ENCODE measurements at places on chromosomes 4 and X.

- no peak for DNase-seq
Observed at GRCh38 chrX:31266203-31267076, 194.6 kb upstream of the FTHL17 start.

GRCh38 chr4:55768291-55768690 is 51.3 kb upstream of the EXOC1L start:
- DNase-seq = no peak

GRCh38 chr4:83281307-83281706 is 3.3 kb downstream of the COQ2 start:
- DNase-seq = peak; percentile 12

DNA sequence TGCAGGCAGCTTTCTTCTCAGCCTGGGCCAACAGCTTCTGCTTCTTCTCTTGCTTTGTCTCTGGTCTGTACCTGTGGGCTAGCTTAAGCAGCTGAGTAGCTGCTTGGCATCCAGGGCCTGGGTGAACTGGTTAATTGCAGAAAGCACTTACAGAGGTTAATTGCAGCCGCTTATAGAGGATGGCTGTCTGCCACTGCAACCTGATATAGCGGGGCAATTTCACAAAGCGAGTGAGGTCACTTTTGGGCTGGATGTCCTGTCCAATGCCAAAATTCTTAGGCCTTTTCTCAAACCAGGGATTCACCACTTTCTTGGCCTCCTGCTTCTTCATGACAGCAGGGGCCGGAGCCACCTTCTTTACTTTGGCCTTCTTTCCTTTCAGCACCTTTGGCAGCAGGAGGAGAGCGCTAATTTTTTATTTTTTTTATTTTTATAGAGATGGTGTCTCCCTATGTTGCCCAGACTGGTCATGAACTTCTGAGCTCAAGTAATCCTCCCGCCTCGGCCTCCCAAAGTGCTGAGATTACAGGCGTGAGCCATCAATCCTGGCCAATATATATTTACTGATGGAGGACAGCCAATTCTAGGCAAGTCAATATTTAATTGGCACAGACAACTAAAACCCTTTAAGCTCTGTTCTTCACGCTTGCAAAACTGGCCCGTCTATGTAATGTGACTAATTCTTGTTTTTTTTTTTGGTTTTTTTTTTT is 61.0 kb downstream of the ENOPH1 start:
- no peak for DNase-seq

DNA sequence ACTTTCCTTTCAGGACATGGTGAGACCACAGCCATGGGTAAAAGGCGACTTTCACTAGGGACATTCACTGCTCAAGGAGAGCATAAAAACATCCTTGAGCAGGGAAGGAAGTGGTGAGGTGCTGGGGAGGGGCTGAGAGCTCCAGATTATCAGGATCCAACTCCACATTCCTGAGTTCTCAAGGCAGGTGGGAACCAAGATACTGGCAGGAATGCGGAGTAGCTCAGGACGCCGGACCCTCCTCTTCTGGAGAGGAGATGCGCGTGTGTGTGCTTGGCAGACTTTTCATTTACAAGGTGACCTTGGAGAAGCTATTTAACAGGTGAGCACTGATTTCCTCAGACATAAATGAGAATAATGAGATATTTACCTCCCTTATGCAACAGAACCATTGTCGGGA is 41.3 kb upstream of the TXK start:
- no peak for DNase-seq

GRCh38 chrX:18887825-18888212 is 96.1 kb downstream of the PHKA2 start:
- no peak for DNase-seq

- DNase-seq = no peak
Observed at GRCh38 chr4:81039351-81039972, 9.0 kb downstream of the BMP3 start.

DNA sequence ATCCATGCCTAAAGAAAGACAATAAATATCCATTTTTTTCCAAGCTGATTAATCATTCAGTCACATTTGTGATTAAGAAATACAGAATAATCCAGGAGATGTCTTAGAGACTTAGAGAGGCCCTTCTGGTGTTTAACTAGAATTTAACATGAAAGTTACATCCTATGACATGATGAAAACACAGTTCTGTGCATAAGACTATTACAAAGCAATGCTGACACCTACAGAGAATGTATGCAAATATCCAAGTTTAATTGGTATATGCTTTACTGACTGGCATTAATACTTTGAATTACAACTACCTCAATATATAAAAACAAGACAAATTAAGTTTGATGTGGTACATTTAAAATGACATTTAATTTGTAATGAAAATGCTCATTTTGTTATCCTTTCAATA is 17.8 kb upstream of the TLL1 start:
- no peak for DNase-seq

DNA sequence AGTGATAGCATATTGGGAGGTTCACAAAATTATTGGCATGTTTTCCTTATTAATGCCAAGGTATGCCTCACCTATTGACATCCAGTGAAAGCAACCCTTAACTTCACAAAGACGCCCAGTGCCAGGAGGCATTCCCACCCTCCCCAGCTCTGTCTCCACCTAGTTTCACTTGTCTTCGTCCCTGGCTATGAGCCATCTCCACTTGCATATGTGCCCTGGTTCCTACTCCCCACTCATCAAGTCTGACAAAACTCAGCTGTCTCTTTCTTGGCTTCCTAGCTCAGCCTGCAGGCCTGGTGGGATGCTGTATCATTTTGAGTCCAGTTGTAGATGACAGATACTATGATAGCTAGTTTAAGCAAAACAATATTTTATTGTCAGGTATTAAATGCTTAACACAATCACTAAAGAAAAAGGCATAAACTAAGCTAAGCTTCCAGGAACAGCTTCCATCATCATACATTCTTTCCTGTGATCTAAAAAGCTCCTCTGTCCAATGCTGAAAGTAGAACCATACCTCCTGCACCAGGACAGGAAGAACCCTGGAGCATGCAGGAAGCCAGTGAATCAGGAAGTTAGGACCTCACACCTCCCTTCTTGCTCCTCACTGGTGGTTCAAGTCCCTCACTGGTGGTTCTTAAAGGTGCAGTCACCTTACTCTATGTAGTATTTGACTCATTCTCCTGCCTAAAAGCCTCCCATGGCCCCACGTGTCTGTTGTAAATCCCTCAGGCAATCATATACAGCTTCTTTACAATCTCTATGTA is 410.3 kb upstream of the RASGEF1B start:
- DNase-seq = no peak

GRCh38 chr4:141788169-141788915 is 152.0 kb downstream of the IL15 start:
- DNase-seq = no peak

DNA sequence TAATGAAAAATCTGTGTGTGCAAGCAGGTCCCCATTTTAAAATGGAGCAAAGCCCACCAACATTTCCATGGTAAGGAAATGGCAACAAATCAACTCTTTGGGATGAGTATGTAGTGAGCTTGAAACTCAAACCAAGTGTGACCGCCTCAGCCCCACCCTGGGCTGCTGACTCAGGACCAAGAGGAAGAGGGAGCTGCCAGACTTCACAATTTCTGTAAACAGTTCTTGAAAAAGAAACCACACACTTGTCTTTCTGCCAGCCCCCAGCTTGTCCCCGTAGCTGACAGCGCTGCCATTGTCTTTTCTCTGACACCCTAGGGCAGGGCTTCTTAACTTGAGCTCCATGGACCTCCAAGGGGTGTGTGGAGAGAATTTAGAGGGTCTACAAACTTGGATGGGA is 10.3 kb downstream of the RTL5 start:
- peak; percentile 64 for DNase-seq

GRCh38 chr4:4580494-4580893 is 38.6 kb upstream of the STX18 start:
- DNase-seq = no peak

DNA sequence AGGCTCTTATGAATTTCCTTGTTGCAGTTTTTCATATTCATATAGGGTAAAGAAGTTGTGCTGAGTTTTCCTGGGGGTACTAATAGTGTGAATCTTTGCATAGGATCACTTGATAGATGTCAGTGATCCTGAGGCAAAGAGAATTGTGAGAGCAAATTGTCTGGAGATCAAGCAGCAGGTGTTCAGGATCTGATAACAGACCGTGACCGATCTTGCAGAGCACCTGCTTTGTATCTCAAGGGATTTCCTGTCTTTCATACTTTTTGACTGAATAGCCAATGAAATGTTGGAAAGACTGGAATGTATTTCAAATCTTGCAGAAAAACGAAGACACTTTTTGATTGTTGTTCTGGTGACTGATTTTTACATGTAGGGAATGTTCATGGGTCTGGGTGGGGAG is 914.5 kb downstream of the STIM2 start:
- DNase-seq = no peak

- no peak for DNase-seq
Observed at GRCh38 chrX:31392513-31392912, 320.7 kb upstream of the FTHL17 start.

GRCh38 chr4:10438924-10439323 is 18.3 kb downstream of the ZNF518B start:
- no peak for DNase-seq

DNA sequence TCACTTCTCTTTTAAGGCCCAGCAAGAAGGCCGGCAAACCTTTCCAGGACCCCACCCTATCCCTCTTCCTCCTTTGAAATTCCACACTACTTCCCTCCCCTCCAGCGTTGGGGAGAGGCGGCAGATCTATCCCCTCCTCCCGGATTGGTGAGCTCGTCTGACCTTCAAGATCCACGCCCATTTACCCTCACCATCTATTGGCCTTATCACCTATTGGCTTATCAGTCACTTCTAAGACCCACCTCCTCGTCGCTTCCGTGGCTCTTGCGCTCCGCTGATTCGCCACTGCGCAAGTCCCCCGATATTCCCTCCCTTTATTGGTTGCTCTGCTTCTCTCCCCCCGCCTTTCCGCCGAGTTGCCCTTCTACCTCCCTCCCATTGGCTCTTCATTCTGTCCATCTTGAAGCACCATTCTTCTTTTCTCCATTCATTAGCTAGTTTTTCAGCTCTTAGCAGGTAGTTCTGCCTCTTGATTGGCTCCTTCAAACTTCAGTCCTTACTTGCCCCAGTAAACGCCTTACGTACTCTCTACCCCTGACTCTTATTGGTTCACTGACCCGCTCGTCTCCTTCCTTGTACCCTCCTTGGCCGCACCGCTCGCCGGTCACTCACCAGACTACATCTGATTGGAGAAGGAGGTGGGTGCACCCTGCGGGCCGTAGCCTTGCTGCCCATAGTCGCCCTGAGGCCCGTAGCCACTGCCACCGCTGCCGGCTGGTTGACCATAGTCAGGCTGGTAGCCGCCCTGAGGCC is 4.8 kb upstream of the PRICKLE3 start:
- peak; percentile 93 for DNase-seq

DNA sequence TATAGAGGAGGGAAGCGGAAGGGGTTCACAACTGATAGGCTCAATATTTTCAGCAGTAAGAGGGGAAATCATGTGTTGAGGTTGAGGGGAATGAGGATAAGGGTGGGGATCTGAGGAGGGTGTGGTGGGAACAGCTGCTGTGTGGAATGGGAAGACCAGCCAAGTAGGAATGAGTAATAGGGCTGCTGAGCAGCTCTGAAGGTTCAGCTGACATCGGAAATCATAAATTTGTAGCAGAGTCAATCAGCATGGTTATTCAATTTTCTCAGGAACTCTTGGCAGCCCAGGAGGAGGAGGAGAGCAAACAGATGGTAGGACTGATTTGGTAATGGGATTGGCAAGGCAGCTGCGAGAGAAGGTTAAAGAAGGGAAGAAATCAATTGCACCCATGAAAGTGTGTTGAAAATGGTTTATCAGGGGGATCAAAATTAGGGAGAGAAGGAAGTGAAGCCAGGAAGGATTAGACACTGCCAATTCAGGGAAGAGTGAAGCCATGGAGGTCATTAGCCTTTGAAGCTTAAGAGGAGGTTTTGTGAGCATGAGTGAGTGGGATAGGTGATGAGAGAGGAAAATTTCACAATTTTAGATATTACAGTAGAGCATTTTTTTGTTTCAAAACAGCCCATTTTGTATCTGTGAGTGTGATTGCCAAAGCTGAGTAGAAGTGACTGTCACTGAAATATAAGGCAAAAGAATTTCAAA is 82.6 kb downstream of the PCDH7 start:
- no peak for DNase-seq

DNA sequence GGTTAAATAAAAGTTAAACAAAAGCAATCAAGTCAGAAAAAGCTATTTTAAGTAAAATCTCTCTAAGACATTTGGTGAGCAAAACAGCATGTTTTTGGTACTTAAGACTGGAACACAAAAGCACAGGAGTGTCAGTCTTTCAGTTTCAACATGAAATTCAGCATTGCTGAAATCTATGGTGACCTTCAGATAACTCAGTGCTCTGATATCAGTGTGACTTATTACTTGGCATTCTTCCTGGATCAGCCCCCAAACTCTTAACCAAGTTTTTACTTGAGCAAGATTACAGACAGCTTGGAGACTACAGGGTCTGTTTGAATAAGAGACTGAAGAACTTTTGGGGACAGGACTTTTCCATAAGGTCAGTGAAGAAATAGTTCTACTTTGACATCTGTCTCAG is 437.2 kb downstream of the RAPGEF2 start:
- no peak for DNase-seq

GRCh38 chrX:39577206-39577984 is 520.4 kb downstream of the BCOR start:
- DNase-seq = no peak

GRCh38 chrX:87517571-87518141 is at the start of gene KLHL4:
Gene KLHL4, plus strand, starts transcription at chrX:87517802. Its CDS starts 92 bp downstream, at chrX:87517894.
- peak; percentile 0 for DNase-seq

GRCh38 chr4:160091631-160092030 is 988.8 kb downstream of the RAPGEF2 start:
- no peak for DNase-seq

- DNase-seq = no peak
Observed at GRCh38 chr4:177403746-177404145, 38.5 kb downstream of the AGA start.

GRCh38 chr4:44425614-44426208 is 22.9 kb downstream of the KCTD8 start:
- no peak for DNase-seq

GRCh38 chr4:38523524-38524448 is 140.2 kb upstream of the KLF3 start:
- DNase-seq = peak; percentile 64

DNA sequence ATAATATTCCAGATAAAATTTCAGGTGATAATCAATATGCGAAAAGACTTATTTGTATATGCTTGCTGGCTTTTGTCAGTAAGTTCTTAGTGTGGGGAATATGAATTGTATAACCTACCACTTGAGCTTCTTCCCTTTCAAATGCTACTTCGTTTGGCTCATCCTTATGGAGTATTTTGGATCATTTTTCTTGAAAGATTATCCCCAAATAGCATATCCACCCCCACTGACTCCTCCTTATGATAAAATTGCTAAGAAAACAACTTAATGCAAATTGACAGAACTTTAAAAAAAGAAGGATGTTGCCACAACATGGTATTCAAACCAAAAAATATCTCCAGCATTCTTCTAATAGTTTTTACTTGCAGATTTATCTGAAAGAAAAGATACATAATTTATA is 393.3 kb downstream of the PPP3CA start:
- no peak for DNase-seq

DNA sequence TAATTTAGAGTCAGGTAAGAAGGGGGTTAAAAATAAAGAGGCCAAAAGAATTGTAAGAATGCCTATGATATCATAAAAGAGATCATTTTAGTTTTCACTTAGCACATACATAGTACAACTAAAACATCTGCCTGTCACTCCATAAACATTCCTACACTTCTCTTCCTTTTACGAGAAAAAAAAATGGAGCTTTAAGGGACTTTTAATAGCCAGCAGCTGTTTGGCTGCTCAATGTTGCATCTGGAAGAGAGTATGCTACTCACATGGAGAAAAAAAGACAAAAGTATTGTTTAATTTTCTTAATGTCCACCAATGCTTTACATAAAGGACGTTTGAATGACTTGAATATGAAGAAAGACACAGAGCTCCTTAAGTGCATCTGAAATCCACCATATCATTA is 48.7 kb upstream of the TNIP3 start:
- DNase-seq = no peak
